ENCODE measurements at places on chromosomes 5 and 9. TPM values are rescaled to one million over a fixed set of nuclear protein-coding genes. Genes with fewer than 3 reads are reported as not detected.
A peak's percentile ranks its signal among the peaks of the same experiment; 100 is the strongest.

DNA sequence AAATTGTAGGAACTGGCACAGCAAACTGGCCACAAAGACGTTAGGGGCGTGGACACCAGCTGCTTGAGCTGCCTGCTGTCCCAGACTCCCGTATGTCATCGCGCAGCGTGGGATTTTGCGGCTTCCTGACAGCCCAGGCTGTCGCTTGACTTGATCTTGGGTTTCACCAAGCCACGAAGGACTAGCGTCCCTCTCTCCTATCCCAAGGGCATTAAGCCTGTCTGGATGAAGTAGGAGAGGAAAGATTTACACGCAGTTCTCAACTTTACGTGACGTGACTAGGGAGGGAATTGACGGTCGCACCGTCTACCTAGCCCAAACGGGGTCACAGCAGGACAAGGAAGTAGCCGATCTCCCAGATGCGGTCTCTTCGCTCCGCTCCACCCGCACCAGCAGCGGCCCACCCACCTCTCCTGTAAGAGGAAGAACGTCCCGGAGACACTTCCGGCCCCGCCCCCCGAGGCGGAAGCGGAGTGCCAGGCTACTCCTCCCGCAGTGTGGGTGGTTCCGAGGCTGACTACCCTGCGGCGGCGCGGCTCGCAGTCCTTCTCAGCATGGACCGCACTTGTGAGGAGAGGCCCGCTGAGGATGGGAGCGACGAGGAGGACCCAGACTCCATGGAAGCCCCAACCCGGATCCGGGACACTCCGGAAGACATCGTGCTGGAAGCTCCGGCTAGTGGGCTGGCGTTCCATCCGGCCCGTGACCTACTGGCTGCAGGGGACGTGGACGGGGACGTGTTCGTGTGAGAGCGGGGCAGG, at the start of gene WDR55:
Gene WDR55 (plus strand): TSS at position 546 of the 761 bp plus-strand sequence. CDS start 9 bp downstream, at position 555.
- H3K27me3 ChIP-seq = no peaks in the 10 kb centered on the region
- peak within 1 kb of the TSS; percentile 86 for H3K27ac ChIP-seq
- no peaks in the 10 kb centered on the region for H3K4me1 ChIP-seq

Gene MVB12B
- polyA plus RNA-seq = 8.9 TPM

Gene ARID3C
- 0.06 TPM for polyA plus RNA-seq

Gene FRRS1L
- not detected for polyA plus RNA-seq

Gene TNC
- polyA plus RNA-seq = 37.8 TPM

DNA sequence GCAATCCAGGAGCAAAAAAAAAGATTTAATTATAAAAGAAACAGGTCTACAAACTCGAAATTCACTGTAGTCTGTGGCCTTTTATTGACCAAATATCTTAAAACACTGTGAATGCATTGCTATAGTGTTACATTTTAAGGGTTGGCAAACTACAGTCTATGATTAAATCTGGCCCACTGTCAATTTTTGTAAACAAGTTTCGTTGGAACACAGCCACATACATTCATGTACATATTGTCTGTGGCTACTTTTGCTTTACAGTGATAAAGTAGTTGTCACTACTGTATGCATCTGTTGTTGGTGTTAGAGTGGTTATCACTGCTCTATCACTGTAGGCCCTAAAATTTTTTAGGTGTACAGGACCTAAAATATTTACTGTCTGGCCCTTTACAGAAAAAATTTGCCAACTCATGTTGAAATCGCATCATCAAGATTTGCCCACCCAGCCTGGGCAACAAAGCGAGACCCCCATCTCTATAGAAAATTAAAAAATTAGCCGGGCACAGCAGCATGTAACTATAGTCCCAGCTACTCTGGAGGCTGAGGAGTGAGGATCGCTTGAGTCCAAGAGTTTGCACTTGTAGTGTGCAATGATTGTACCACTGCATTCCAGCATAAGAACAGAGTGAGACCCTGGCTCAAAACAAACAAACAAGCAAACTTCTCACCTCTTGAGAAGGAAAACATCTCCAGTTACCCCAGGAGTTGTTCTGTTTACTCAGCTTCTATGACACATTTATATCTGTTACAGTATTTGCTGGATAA, 89.0 kb downstream of the ERBIN start:
- no peak overlapping the region for H3K4me3 ChIP-seq
- H3K27ac ChIP-seq = no peak overlapping the region
- no peaks in the 10 kb centered on the region for H3K27me3 ChIP-seq
- no peaks in the 10 kb centered on the region for H3K4me1 ChIP-seq
- no peaks in the 10 kb centered on the region for H3K36me3 ChIP-seq
- no peak for DNase-seq

Gene CDH18
- not detected for polyA plus RNA-seq

- peaks cover 24% of the 10 kb centered on the region for H3K36me3 ChIP-seq
- no peak overlapping the region for H3K4me3 ChIP-seq
- H3K27ac ChIP-seq = no peak overlapping the region
- H3K27me3 ChIP-seq = no peaks in the 10 kb centered on the region
- no peaks in the 10 kb centered on the region for H3K4me1 ChIP-seq
These were observed 44.7 kb downstream of the DIAPH1 start for GRCh38 chr5:141574122-141574510.

Gene BTNL3
- 25.6 TPM for polyA plus RNA-seq

GRCh38 chr5:178547753-178548415, 42.3 kb downstream of the COL23A1 start:
- no peaks in the 10 kb centered on the region for H3K36me3 ChIP-seq
- H3K27me3 ChIP-seq = no peaks in the 10 kb centered on the region
- H3K4me3 ChIP-seq = no peak overlapping the region
- peak; percentile 52 for DNase-seq
- H3K27ac ChIP-seq = no peak overlapping the region
- no peaks in the 10 kb centered on the region for H3K4me1 ChIP-seq

DNA sequence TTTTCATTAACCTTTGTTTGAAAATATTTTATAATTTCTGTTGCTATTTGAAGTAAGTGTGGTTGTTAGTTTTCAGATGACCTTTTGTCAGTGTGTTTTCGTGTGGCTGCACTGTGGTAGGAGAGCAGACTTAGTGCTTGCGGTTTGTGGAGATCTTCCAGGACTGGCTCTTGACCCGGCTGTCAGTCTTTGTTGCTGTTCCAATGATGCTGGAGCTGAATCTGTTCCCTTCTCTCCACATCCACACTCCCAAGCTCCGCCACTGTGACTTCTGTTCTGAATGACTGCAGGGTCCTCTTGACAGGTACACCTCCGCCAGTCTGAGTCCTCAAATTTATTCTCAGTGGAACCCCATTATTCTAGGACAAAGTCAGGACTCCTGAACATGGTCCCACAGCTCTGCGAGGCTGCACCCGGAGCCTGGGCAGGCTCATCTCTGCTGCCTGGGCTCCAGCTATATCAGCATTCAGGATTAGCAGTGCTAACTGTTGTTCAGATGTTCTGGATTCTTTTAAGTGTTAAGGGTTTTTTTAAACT, 126.0 kb downstream of the WNK2 start:
- no peaks in the 10 kb centered on the region for H3K4me1 ChIP-seq
- peaks cover 18% of the 10 kb centered on the region for H3K36me3 ChIP-seq
- DNase-seq = no peak
- H3K4me3 ChIP-seq = no peak overlapping the region
- H3K27ac ChIP-seq = no peak overlapping the region

DNA sequence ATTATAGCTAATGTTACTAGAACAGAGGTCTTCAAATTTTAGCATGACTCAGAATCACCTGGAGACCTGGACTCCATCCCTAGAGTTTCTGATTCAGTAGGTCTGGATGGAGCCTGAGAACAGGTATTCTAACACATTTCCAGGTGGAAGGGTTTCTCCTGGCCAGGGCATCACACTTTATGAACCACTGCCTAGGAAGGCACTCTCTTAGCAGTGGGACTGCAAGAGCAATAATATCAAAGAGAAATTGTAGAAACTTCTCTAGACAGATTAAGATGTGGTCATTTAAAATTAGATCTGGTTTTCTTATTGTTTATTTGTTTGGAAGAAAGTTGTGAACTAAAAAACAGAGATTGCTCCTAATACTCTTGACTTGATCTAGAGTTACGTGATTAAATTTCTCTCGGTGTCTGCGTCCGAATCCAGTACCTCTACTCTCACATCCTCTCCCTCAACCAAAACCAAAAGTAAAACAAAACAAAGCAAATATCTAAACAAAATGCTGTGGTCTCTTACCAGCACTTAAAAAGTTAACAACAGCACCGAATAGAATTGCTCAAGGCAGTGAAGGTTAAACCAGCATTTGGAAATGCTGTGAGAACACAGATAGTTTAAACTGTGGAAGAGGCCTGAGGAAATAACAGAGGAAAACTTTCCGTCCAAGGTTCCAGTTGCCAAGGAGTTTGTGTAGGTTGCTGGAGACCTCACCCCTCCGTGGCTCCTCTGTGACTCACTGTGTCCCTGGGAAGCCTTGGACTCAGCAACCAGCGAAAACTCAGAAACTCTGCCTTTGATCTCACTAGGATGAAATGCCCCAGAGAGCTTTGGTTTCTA, 193.4 kb downstream of the ARRDC3 start:
- peaks cover 19% of the 10 kb centered on the region for H3K4me1 ChIP-seq
- DNase-seq = peak; percentile 80
- no peak overlapping the region for H3K4me3 ChIP-seq
- no peaks in the 10 kb centered on the region for H3K36me3 ChIP-seq

Gene RNF180
- 0.57 TPM for polyA plus RNA-seq

Gene NUTM2G
- 0.23 TPM for polyA plus RNA-seq

- H3K27me3 ChIP-seq = no peaks in the 10 kb centered on the region
- H3K4me1 ChIP-seq = peaks cover 17% of the 10 kb centered on the region
- DNase-seq = no peak
- no peak overlapping the region for H3K4me3 ChIP-seq
- H3K27ac ChIP-seq = no peak overlapping the region
- H3K36me3 ChIP-seq = no peaks in the 10 kb centered on the region
These were observed 155.0 kb downstream of the GNAQ start for GRCh38 chr9:77876590-77876989.

Gene RLN2
- not detected for polyA plus RNA-seq

GRCh38 chr5:121693864-121694263, 157.8 kb upstream of the FTMT start:
- H3K4me3 ChIP-seq = no peak overlapping the region
- DNase-seq = no peak
- no peaks in the 10 kb centered on the region for H3K36me3 ChIP-seq
- peaks cover 4% of the 10 kb centered on the region for H3K27me3 ChIP-seq
- H3K4me1 ChIP-seq = no peaks in the 10 kb centered on the region

DNA sequence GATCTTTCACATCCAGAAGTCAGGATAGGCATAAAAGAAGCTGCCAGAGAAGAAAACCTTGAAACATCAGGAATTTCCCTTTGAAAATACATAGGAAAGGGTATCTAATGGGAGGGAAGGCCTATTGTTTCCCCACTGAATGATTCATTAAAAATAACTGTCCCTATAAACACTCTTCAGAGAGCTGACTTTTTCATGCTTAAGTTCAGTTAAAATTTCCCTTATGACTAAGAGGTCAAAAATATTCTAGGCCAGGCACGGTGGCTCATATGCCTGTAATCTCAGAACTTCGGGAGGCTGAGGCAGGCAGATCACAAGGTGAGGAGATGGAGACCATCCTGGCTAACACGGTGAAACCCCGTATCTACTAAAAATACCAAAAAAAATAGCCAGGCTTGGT, 499.5 kb downstream of the ENC1 start:
- H3K27ac ChIP-seq = no peak overlapping the region
- H3K36me3 ChIP-seq = no peaks in the 10 kb centered on the region
- H3K4me1 ChIP-seq = peaks cover 19% of the 10 kb centered on the region
- no peaks in the 10 kb centered on the region for H3K27me3 ChIP-seq
- H3K4me3 ChIP-seq = no peak overlapping the region
- DNase-seq = no peak

DNA sequence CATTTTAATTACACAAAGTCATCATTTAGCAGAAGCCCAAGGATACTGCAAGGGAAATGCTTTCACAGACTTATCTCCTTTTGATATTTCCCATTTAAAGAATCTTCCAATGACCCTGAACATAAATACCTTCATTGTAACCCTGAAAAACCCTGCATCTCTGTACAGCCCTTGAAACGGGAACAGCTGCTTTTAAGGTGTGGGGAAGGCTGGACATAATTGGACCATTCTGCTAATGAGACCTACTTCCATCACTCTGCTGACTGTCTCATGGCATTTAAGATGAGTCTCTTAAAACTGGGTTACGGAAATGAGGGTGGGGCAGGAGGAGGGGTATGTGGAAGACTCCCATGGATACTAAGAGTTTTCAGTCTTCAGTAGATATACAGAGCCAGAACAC, 485.8 kb downstream of the BRINP1 start:
- no peaks in the 10 kb centered on the region for H3K27me3 ChIP-seq
- no peak overlapping the region for H3K27ac ChIP-seq
- H3K4me3 ChIP-seq = no peak overlapping the region
- H3K4me1 ChIP-seq = no peaks in the 10 kb centered on the region
- no peaks in the 10 kb centered on the region for H3K36me3 ChIP-seq
- no peak for DNase-seq

- no peaks in the 10 kb centered on the region for H3K4me1 ChIP-seq
- no peaks in the 10 kb centered on the region for H3K36me3 ChIP-seq
- peak overlapping the region; percentile 48 for H3K27ac ChIP-seq
- DNase-seq = no peak
These were observed 9.8 kb downstream of the SH2D3C start for GRCh38 chr9:127768698-127769097.

GRCh38 chr9:127390248-127390545, 6.8 kb upstream of the SLC2A8 start:
- no peak overlapping the region for H3K4me3 ChIP-seq

DNA sequence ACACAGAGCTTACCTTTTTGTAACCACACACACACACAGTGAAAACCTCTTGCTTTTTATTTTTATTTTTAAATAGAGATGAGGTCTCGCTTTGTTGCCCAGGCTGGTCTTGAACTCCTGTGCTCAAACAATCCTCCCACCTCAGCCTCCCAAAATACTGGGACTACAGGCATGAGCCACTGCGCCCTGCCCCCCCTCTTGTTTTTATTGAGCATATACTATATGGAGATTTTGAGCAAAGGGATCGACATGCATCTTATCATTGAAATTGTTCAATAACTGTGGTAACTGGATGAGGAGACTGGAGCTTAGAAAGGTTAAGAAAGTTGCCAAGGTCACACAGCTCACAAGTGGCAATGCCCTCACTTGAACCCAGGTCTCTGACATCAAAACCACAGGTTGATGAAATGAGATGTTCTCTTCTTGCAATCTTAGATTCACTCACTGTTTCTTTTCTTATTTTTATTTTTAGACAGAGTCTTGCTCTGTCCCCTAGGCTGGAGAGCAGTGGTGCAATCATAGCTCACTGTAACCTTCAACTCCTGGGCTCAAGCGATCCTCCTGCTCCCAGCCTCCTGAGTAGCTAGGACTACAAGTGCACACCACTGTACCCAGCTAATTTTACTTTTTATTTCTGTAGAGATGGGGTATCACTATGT, 26.8 kb upstream of the STXBP1 start:
- H3K4me3 ChIP-seq = no peak overlapping the region
- H3K27me3 ChIP-seq = no peaks in the 10 kb centered on the region
- peak overlapping the region; percentile 76 for H3K27ac ChIP-seq

GRCh38 chr5:61301341-61302199, 30.5 kb upstream of the ZSWIM6 start:
- H3K27me3 ChIP-seq = no peaks in the 10 kb centered on the region
- no peak overlapping the region for H3K4me3 ChIP-seq
- H3K27ac ChIP-seq = peak overlapping the region; percentile 79
- H3K36me3 ChIP-seq = no peaks in the 10 kb centered on the region

Gene SHISAL2B
- polyA plus RNA-seq = not detected

GRCh38 chr9:102986425-102986824, 8.7 kb upstream of the CYLC2 start:
- H3K27me3 ChIP-seq = no peaks in the 10 kb centered on the region
- DNase-seq = no peak
- H3K27ac ChIP-seq = no peak overlapping the region
- no peaks in the 10 kb centered on the region for H3K36me3 ChIP-seq

Gene CD274
- polyA plus RNA-seq = 4.2 TPM

Gene PRKACG
- polyA plus RNA-seq = not detected

Gene SLC9A3
- 12.0 TPM for polyA plus RNA-seq

All from sigmoid colon (tissue), 7 donors.